ENCODE measurements at places on chromosomes 2 and 18.

DNA sequence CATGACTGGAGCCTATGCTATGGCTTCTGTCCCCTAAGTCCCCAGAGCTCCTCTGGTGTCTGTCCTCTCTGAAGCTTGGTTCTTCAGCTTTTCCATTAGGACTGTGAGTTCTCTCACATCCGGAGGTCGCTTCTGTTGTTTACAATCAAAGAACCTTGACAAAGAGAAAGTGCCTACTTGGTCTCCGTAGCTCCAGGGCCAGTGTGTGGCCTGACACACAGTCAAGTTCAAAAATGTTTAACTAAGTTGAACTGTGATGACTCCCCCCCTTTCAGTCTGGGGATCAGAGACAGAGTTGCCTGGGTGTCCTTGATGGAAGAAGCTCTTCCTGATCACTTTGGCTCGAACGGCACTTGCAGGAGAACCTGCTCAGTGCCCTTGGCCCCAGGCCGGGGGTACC lies 26.3 kb upstream of the YWHAQ start:
- DNase-seq = no peak

GRCh38 chr2:139165041-139165440 lies 384.9 kb upstream of the NXPH2 start:
- no peak for DNase-seq

- peak; percentile 73 for DNase-seq
Measured at GRCh38 chr2:223944703-223945531, at the start of gene WDFY1. Gene WDFY1, minus strand, starts transcription at chr2:223945335. Its CDS starts 51 bp downstream, at chr2:223945284.

DNA sequence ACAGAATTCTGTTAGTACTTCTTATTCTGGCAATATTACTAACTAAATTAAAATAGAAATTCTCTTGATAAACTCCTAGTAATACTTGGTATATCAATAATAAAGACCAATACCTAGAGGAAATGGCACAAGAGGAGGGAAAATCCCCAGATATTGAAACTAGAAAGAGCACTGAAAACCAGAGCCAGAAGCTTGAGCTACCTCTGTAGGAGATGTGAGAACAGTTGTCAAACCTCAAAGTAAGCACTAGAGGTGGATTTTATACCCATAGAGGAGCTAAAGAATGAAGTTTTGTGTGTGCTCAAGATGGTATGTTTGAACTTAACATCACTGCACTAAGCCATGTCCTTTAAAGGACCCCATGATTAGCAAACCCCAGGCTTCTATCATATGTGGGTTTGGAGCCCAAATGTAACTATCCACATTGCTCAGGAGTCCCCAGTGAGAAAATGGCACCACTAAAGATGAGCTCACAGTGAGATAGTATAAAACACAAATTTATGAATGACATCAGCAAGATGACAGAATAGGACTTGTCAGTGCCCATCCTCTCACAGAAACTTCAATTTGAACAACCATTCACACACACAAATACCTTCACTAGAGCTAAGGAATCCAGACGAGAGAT lies 122.1 kb downstream of the PKP4 start:
- DNase-seq = no peak

DNA sequence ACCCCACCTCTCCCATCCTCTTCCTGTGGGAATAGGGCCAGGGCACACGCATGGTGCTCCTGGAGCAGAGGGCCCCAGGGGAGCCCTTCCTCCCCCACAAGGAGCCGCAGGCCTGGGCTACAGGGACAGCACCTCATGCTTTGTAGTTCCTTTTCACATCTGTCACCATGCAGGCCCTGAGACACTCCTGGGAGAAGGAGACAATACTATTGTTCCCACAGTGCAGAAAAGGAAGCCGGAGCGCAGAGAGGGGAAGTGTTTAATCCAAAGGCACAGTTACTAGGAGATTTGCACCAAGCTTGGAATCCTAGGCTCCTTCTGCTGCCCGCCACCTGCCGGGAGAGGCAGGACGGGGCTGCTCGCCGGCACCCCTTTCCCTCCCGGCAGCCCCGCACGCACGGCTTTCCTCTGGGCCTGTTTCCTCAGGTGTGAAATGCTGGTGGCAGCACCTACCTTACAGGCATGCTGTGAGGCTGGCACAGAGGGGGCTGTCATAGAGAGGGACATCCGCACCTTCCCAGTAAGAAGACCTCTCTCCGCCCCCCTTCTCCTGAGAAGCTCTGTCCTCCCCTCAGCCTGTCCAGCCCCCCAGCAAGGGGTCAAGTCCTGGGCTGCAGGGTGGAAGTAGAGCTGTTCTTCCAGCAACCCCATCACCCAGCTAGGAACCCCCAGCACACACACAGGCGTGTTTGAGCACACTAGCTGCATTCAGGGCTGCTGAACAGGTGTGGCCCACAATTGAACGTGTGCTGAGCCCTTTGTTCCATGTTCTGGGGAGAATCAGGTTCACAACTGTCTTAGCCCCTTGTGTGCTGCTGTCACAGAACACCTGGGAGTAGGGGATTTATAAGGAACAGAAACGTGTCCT lies 62.6 kb downstream of the SMAD7 start:
- no peak for DNase-seq

DNA sequence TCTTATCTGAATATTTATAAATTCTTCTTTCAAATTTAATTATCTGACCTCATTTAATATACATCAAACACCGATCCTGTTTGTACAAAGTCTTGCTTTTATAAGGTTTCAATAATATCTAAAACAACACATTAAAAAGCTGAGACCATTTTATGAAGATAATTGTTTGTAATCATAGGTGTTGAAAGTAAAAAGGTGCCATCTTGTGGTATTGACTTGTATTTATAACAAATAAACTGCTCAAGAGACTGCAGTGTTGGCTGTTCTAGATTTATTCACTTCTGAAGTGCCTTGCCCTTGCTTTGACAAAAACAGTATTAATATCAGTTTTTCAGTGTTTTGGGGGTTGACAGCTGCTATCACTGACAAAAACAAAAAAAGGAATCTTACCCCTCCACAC lies 286.8 kb upstream of the HNMT start:
- no peak for DNase-seq

DNA sequence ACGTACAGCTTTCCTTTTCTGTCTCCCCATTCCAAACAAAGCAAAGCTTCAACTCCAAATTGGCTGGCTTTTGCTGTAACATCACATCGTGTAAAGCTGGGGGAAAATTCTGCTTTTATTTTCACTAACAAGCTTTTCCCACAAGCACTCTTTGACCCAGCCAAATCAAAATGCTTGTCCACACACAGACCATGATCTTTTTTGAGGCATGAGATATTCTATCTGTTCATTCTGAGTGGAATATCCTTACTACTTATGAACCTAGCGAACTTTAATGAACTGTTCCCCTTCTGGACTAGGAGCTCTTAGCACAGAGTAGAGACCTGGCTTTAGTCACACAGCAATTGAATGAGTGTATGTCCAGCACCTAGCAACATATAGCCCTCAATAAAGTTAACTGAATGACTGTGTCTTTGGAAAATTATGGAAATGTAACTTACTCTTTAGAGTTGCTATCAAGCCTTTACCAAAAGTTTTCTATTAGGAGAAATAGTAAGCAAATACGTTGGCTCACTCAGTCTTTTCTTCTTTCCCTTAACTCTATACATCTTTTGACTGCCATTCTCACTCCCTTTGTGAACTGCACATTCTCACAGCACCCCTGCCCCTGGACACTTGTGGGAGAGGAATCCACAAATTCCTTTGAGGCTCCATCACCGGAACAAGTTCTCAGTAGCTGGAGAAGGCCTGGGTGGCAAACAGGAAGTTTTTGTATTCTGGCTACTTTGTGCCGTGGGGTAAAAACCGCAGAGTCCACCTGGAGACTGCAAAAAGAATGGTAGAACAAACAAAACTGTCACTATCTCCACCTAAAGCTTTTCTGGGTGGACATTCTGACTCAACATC lies 1.3 kb upstream of the UBE2E3 start:
- DNase-seq = no peak

DNA sequence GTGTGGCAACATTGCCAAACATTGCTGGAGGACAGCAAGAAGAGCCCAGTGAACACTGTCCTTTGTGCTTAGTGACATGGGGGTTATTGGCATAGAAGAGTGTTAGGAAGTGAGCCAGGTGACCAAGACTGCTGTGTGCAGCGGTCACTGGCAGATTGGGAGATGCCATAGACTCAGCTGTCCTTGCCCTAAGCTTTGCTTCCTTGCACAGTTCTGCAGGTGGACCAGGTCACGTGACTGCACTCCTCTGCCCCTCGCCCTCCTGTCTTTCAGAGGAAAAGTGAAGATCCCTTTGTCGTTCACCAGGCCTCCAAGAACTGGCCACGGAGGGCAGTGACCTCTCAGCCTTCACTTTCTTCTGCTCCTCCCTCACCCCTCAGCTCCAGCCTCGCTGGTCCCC lies 215.6 kb upstream of the SMIM21 start:
- DNase-seq = no peak

DNA sequence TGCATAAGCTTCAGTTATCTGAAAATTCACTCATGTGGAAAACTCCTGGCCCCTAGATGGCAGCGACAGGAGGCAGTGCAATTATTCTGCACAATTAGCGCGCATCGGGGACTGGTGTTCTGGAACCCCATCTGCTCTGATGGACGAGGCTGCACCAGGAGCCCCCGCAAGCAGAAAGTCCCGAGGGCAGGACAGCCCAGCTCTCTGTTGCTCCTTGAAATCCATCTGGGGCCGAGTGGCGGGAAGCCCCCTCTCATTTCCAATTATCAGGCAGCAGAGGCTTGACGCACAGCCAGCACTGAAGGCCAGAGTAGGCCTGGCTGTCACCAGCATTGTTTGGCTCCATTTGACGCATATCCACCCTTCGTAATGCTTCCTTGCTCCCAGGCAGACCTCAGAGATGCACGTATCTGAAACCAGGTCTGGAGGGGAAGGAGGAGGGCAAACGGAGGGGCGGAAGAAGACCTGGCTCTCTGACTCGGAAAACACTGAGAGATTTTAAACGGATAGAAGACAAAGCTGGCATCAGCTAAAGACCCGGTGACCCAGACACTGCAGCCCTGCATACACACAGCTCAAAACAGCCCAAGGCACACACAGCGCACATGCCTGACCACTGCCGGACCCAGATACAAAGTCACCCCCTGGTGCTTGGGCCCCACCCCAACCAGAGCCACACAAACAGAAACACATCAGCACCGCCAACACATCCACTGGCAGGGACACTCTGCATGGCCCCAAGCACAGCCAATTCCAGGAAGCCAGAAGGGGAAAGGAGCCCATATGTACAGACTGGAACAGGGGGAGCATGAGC lies 69.8 kb downstream of the TNS1 start:
- no peak for DNase-seq

DNA sequence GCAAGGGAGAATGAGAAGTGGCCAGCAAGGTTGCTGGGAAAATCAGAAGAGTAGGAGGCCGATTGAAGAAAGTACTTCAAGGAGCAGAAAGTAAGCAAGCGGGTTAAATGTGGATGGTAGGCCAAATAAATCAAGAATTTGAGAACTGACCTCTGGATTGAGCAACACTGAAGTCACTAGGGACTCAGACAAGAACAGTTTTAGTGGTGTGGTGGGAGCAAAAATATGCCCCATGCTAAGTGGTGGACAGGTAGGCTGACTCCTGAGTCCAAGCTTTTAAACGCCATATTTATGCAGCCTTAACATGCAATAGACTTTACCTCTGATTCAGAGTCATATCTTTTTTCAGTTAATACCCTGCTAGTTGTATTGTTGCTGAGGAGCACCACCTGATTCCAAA lies 4.5 kb downstream of the TRABD2A start:
- DNase-seq = no peak

DNA sequence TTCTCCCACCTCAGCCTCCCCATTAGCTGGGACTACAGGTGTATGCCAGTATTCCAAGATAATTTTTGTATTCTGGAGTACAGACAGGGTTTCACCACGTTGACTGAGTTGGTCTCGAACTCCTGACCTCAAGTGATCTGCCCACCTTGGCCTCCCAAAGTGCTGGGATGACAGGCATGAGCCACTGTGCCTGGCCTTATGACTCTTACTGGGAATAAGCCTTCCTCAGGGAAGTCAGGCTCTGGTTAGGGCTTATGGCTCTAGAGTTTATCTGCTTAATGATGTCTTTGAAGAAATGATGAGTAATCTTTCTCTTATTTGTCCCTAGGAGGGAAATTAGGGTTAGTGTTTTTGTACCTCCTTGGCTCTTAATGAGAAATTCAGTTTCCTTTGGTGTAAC lies 187.7 kb downstream of the FAM210A start:
- DNase-seq = no peak

DNA sequence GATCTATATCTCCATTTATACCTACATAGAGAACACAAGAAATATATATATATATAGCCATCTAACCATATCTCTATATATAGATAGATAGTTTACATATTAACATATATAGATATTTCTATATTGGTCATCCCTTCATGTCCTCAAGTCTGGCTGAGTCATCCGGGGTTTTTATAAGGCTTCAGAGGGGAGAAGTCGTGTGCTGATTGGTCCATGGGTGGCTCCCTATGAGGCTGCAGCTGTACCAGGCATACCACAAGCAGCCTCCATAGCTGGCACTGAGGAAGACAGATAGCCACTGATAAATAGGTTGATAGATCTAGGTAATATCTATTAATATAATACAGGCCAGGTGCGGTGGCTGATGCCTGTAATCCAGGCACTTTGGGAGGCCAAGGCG lies 618.3 kb upstream of the SETBP1 start:
- DNase-seq = no peak

GRCh38 chr2:100796499-100797100 lies 23.3 kb upstream of the NPAS2 start:
- DNase-seq = no peak

DNA sequence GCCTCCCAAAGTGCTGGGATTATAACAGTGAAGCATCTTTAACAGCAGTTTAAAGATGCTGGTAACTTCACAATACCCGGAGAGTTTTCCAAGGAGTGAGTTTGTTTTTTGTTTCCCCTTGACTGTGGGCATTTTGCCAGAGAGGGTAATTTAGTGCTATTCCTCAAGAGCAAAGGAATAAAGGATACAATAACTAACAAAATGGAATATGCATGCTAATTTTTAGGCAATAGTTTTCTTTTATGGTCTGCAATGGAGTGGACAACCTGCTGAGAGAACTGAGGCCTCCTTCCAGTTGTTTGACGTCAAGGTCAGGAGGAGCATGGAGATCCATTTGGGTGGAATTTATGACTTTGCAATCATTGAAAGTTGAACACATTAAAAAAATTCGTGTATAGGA lies 15.9 kb upstream of the GREB1 start:
- DNase-seq = no peak

GRCh38 chr2:183996825-183997793 lies 601.2 kb upstream of the ZNF804A start:
- DNase-seq = no peak

- no peak for DNase-seq
Measured at GRCh38 chr2:212549941-212550340, 11.3 kb upstream of the ERBB4 start.
